Tongue (tissue), 3 donors: ENCODE measurements at places on chromosomes 1 and 21.

- no peak for DNase-seq
These were observed 416.0 kb downstream of the PCP4 start for GRCh38 chr21:40282912-40283886.

- DNase-seq = no peak
These were observed 64.4 kb upstream of the NEK2 start for GRCh38 chr1:211739671-211740411.

DNA sequence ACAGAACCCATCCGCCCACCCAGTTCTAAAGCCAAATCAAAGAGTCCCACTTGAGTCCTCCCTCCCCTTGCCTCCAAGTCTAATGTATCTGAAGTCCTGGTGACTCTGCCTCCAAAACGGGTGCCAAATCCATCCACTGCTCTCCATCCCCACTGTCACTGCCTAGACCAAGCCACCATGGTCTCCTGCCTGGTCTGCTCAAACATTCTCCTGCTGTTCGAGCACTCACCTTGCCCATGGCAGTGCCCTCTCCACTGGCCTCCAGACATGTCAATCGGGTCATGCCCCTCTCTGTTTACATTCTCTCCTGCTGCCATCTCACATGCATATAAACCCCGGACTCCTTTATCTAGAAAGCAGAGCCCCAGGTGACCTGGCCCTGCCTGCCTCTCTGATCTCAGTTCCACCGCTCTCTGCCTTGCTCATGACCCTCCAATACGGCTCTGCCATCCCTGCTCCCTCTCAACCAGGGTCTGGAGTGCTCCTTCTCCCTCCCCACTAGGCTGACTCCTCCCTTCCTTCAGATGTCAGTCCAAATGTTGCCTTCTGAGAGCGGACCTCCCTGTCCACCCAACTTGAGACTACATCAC lies 32.1 kb upstream of the MX1 start:
- no peak for DNase-seq

DNA sequence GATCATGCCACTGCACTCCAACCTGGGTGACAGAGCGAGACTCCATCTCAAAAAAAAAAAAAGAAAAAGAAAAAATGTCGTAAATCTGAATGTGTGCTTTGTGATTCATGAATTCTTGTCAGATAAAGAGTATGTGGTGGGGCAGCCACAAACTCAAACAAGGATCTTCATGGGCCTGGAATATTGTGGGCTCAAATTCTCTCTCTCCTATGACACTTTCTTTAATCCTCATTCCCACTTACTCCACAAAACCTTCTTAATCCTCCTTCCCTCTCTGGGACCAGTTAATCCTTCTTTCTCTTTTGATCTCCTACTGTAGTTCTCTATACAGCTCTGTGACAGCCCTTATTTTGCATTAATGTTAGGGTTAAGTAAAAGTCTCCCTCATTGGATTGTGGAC lies 112.3 kb downstream of the AK5 start:
- DNase-seq = no peak

DNA sequence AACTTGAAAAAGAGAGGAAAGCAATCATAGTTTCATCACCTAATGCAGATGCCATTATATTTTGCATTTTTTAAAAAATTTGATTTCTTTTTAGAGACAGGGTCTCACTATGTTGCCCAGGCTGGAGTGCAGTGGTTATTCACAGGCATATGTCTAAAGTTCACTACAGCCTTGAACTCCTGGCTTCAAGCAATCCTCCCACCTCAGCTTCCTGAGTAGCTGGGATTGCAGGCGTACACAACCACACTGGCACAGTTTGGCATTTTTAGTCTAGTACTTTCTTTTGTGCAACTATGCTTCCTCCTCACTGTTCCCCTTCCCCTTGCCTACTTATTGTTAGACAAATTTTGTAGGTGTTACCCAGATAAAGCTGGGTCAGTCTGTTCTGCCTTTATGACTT lies 18.0 kb downstream of the RHOU start:
- DNase-seq = no peak

GRCh38 chr1:226541631-226542622 lies 6.6 kb upstream of the STUM start:
- DNase-seq = peak; percentile 73

GRCh38 chr1:162666006-162666645 lies 33.9 kb downstream of the DDR2 start:
- no peak for DNase-seq
